Mucosa of gallbladder (tissue), 1 donor: ENCODE measurements at places on chromosomes 7 and 10. TPM values are rescaled to one million over a fixed set of nuclear protein-coding genes. Genes with fewer than 3 reads are reported as not detected.

DNA sequence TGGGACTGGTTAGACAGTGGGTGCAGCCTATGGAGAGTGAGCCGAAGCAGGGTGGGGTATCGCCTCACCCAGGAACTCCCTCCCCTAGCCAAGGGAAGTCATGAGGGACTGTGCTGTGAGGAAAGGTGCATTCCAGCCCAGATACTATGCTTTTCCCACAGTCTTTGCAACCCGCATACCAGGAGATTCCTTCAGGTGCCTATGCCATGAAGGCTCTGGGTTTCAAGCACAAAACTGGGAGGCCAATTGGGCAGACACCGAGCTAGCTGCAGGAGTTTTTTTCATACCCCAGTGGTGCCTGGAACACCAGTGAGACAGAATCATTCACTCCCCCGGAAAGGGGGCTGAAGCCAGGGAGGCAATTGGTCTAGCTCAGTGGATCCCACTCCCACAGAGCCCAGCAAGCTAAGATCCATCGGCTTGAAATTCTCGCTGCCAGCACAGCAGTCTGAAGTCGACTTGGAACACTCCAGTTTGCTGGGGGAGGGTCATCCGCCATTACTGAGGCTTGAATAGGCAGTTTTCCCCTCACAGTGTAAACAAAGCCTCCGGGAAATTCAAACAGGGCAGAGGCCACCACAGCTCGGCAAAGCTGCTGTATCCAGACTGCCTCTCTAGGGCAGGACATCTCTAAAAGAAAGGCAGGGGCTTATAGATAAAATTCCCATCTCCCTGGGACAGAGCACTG is 141.4 kb downstream of the TFEC start:
- no peak for DNase-seq

DNA sequence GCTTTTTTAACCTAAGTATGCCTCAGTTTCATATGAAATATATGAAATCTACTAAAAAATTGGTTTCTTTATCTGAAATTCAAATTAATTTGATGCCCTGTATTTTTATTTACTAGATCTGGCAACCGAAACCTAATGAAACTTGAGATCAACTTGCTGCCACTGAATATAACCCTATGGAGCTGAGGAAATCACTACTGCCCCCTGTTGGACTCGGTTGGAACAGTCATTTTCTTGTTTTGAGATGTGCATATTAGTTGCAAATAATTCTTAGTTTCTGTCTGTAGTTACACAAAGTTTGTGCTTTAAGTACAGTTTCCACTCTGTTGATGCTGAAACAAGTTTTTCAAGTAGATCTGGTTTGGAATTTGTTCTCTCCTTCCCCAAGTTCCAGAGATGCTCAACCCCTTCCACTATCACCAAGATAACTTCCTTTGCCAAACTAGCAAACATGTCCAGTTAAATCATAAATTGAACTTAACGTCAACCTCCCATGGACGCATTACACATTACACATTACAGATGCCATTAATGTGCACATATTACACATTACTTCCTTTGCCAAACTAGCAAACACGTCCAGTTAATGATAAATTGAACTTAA is 22.2 kb upstream of the EXOC4 start:
- DNase-seq: peak; percentile 48

DNA sequence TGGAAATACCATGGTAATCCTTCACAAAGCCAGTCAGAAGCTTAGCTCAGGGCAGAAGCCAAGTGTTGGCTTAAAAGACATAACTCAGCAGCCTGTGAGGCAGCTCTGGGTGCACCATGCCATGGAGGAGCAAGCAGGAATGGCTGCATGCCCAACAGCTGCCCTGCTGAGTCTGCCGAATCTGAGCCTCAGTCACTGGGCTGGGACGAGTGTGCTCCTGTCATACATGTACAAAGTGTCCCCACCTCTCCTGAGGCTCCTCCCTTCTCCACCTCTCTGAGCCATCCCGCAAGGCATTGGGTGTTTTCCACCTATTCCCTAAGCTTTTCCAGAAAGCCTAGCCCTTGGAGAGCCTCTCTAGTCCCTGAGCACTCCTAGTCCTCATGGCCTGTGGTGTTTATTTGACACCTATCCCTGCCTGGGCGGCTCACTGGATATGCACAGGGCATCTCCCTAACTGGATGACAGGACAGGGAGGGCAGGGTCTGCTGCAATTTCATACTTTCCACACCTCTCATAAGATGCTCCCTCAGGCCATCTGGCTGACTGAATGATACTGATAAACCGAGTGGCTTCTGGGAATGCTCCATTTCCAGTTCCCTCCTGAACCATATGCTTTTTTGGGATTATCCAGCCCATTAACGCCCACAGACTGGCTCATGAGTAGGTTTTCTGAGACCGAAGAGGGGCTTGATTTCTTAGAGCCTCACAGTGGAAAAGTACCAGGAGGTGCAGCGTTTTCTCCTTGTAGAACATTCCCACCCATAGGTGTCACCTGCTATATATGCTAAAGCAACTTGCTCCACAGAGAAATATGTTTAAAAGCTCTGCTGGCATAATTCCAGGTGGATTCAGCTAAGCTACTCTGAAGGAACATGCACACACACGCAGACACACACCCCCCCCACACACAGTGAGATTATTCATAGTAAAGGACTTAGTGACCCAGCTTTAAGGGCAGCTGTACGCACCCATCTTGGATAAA is 199.3 kb downstream of the SNX10 start:
- DNase-seq: no peak

GRCh38 chr10:54905578-54906192 is 104.7 kb upstream of the PCDH15 start:
- DNase-seq: no peak

Gene THSD7A
- 15.0 TPM for total RNA-seq

GRCh38 chr10:103055105-103055504 is 137.0 kb downstream of the CNNM2 start:
- no peak for DNase-seq

Gene IGFBP3
- total RNA-seq: 67.4 TPM

- DNase-seq: no peak
These were observed 9.8 kb downstream of the AGR2 start for GRCh38 chr7:16794986-16795385.

GRCh38 chr7:295155-296154 is 5.5 kb downstream of the FOXL3 start:
- DNase-seq: no peak

- DNase-seq: no peak
These were observed 30.0 kb downstream of the DUSP5 start for GRCh38 chr10:110527731-110528171.

- DNase-seq: peak; percentile 69
These were observed 44.2 kb downstream of the PDLIM1 start for GRCh38 chr10:95246582-95247051.

Gene SRGN
- 91.4 TPM for total RNA-seq
